ENCODE measurements at places on chromosomes 11 and 22. TPM values are rescaled to one million over a fixed set of nuclear protein-coding genes. Genes with fewer than 3 reads are reported as not detected.

SYNGR1 gene
- 23.0 TPM for total RNA-seq

DNA sequence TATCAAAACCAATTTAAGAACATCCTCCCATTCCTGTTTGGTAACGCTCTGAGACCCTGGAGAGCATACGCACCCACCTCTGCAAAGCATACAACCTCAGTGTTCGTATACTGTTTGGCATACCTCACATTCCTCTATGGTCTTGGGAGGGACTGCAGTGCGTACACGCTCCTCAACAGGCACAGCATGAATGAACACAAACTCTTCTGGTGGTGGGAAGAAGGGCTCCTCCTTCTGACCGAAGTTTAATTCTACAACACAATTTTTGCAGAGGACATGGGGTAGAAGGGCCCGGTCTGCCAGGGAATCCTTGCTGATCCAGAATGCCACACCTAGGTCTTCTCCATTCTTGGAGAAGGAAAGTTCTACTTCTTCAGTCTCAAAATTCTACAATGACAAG lies 5.3 kb downstream of the HNRNPUL2 start:
- no peak for ATAC-seq

DNA sequence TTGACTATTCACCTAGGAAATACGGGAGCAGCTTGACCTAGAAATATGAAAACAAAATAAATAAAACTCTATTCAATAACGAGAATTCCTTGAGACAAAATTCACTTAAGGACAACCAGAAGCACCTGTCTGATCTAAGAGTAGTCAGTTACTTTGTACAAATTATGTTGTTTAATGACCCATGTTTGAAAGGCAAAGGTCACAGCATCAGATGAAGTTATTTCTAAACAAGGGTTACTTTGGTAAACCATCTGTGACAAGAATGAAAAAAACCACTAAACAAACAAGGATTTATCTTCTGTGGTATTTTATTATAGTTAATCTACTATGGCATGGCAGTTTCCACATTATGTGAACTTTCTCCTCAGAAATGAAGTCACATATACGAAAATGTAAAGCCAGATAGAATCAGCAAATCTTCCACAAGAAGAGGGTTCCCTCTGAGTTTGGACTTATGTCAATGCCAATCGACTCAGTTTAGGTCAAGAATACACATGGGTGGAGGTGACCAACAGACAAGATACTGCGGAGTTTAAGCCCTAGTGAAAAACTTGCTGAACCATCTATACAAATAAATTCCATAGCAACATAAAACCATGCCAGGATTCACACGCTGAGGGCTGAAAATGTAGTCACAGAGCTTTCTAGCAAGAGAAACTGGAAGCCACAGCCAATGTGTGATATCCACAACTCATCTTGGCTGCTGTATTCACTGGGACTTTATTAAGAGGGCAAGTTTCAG lies 53.4 kb downstream of the NCAPD3 start:
- ATAC-seq, result no peak

- ATAC-seq, result no peak
These were observed 468.8 kb downstream of the CNTN5 start for GRCh38 chr11:99489581-99489980.

GLYATL1 gene
- total RNA-seq, result 0.44 TPM

DNA sequence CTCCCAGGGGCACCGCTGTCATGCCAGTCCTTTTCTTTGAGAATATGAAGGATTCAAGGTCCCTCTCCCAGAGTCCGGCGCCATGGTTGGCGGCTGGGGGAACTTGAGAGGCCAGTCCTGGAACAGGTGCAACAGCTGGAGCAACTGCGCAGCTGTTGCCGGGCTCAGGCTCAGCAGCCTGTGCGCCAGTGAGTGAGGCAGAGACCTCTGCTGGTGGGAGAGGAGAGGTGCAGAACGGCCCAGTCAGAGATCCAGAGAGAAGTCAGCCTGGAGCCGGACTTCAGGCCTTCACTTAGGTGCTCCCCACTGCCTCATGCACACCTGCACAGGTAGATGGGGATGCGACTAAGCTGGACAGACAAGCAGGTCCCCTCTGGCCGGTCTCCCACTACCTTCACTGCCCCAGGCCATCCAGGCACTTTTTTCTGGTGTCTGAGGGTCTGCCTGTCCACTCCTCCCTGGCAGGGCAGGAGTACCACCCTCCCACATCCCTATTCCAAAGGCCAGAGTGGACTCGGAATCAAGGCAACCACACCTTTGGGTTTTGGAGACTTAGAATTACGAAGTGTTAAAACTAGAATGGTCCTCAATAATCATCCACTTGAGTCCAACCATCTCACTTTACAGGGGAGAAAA lies 4.6 kb downstream of the CHRDL2 start:
- peak; percentile 95 for ATAC-seq

- ATAC-seq, result no peak
These were observed 29.7 kb upstream of the GNB1L start for GRCh38 chr22:19884161-19884953.

DNA sequence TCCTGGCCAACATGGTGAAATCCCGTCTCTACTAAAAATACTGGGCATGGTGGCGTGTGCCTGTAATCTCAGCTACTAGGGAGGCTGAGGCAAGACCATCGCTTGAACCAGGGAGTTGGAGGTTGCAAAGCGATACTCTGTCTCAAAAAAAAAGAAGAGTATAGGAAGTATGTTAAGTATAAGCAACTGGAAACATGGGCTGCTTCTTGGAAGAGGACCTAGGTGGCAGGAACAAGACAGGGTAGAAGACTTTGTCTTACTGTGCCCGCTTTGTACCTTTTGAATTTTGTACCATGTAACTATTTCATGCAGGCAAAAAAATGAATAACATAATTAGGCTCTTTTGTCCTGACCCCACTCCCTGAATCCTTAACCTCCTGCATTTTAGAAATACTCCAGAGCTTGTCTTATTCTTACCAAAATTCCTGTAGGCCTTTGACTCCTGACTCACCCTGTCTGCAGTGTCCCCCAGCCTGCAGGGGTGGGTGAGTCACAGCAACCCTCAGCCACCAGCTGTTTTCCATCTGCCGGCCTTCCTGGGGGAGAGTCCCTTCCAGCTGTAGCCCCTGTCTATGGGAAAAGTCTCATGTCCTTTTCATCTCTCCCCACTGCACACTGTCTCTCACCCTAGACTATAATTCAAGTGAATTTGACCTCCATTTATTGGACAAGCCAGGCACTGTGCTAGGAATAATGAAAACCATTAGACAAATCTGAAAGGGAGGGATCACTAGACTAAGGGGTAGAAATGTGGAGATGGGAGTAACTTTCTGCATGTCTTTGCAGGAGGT lies 41.8 kb downstream of the TXN2 start:
- ATAC-seq, result peak; percentile 32

NLRP10 gene
- total RNA-seq, result not detected

DNA sequence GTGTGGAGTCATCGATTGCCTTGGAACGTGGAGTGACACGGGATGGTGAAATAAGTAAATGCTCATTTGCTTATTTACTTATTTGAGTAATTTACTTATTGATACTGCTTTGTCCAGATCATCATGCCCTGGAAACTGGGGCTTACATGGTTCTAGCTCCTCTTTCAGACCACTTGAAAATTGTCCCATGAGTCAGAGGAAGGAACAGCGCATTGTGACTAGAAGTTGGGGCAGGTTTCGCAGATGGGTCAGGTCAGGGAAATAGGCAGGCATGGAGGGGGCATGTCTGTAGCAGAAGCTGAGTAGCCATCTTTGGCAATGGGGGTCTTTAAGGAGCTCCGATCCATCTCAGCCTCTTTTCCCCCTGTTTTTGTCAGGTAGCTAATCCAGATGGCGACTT lies 104.2 kb upstream of the SORL1-AS1 start:
- ATAC-seq, result no peak

DNA sequence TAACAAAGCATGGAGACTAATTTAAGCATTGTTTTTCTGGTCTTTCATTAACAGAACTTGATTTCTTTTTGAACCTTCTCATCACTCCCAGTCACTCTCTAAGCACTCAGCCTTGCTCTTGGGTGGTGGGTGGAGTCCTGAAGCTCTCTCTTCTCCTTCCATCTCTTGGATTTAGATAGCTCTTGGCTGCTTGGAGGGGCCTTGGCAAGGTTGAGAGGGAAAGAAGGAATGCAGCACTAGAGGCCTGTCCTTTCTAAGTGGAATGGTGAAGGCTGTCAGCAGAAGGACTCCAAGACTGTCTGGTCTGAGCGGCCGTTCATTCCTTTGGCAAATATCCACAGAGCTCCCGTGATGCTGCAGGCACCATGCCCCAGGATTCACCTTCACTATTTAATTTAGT lies 168.6 kb upstream of the E2F8 start:
- ATAC-seq, result no peak

KRTAP5-10 gene
- 0.16 TPM for total RNA-seq

DNA sequence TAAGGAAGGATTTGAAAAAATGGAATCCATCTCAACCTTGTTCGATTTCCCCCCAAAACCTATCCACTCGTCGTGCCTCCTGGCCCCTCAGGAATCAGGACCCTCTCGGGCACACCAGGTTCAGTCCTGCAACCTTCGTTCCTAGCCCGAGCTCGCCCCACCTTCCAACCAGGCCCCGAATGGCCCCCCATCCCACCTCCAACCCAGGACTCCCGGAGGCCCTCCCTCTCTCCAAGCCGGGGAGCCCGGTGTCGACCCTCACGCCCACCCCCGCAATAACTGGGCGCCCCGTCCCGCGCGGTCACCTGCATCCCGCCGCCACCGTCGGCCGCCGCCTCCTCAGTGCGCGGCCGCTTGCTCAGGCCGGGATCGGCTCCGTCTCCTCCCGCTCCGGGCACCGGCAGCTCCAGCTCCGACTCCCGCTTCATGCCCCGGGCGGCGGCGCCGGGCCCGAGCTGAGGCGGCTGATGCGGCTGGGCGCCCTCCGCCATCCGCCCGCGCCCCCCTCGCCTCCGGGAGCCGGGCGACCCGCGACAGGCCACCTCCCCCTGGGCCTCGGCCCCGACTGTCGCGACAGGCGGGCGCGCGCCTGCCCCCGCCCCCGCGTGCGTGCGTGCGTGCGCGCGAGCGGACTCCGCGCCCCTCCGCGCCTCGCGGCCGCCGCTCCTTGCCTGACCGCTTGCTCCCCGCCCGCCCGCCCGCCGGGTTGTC lies 534 bp downstream of the RBFOX2 start:
- ATAC-seq, result peak; percentile 47

GRCh38 chr11:115366826-115367225 lies 137.4 kb downstream of the CADM1 start:
- ATAC-seq, result no peak

GRCh38 chr22:40703174-40703573 lies 23.9 kb downstream of the MCHR1 start:
- no peak for ATAC-seq

- peak; percentile 47 for ATAC-seq
These were observed 2.0 kb downstream of the PARVG start for GRCh38 chr22:44182588-44183286.

DNA sequence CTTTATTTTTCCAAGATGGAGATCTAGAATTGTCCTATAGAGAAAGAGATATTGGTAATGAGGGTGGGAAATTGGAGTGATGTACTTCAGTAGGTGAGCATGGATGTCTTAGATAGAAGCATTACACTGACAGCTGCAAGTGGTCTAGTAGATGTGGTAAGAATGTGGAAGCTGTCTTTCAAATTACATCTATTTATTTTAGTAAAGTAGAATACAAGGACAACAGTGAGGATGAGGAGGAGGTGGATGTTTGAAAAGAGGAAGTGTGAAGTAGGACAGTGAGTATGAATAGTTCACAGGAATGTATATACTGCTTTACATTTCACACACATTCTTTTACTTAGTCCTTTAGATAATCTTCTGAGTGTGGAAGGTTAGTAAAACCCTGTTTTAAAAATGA lies 64.2 kb downstream of the HIPK3 start:
- ATAC-seq, result no peak

C2CD3 gene
- 12.4 TPM for total RNA-seq

DNA sequence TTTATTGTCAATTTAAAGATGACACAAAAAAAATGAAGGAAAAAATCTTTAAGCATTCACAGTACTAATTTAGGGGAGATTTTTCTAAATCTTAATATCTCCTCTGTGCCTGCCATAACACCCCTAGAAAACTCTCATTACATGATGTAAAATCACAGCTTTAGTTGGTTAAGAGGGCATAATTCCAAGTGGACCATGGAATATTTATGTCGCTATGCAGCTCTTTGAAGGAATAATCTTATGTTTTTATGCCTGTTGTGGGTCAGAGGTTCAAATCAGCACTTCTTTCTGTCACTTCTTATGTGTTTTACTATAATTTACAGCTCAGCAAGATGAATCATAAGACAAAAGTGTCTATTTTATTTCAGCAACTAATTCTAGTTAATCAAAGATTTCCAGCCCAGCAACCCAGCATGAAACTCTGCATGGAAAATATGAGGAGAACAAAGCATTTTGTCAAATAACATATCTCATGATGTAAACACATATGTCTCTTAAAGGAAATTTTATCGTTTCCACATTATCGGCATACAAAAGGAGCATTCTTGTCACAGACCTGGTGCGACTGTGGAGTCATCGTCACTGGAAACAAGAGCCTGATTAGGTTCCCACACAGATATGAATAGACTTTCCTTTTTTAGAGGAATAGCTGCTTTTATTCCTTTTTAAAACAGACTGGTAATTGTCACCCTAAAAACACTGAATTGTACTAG lies 274.8 kb downstream of the SOX6 start:
- ATAC-seq, result no peak

RTN4RL2 gene
- 0.56 TPM for total RNA-seq

- ATAC-seq, result no peak
These were observed 8.2 kb downstream of the MTFP1 start for GRCh38 chr22:30433773-30434172.

DNA sequence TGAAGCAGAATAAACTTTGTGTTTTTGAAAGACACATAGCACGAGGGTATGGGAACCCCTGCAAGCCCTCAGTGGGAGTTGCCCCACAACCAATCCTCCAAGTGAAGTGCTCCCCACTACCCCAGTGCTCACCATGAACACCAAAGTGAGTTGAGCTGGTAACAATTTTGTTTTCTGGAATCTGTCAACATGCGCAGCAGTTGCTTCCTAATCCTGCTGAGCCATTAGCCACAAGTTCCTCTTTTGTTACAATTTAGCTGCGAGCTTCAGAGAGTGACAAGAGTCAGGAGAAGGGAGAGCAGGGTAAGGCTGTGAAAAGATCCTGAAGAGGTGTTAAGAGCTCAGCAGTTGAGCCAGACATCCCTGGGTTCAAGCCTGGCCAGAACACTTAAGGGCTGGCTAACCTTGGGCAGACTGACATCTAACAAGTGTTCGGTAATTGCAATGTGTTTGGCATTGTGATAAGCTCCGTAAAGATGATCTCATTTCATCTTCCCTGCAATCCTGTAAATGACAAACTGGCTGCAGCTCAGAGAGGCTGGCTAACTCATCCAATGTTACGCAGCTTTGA lies 24.1 kb upstream of the ASPHD2 start:
- ATAC-seq, result no peak

- ATAC-seq, result no peak
These were observed 171.1 kb downstream of the TENM4 start for GRCh38 chr11:79269611-79270307.

All from esophagus mucosa (tissue), 1 donor.